ENCODE measurements at places on chromosomes 5 and 9. TPM values are rescaled to one million over a fixed set of nuclear protein-coding genes. Genes with fewer than 3 reads are reported as not detected.

Gene TUSC1
- total RNA-seq: 0.12 TPM

Gene FOXD4
- not detected for total RNA-seq

Gene IFNK
- not detected for total RNA-seq

DNA sequence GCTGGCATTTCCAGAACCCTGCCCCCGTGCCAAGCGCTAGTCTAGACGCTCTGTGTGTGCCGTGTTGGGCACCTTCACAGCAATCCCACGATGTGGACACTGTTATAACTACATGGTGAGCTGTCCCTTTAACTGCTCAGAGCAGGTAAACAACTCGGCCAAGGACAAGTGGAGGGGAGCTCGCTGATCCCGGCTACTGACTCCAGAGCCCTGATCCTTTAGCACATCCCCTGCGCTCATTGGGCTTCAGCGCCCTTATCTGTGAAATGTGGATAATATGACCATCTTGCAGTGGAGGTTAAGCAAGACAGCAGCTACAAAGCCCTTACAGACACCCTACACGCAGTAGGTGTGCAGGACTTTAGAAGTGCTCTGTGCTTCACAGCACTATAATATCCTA, 16.5 kb downstream of the ORM2 start:
- H3K27me3 ChIP-seq: no peaks in the 10 kb centered on the region
- H3K27ac ChIP-seq: no peak overlapping the region
- no peak overlapping the region for H3K4me3 ChIP-seq
- peaks cover 39% of the 10 kb centered on the region for H3K4me1 ChIP-seq
- H3K36me3 ChIP-seq: peaks cover 28% of the 10 kb centered on the region
- no peak for DNase-seq

DNA sequence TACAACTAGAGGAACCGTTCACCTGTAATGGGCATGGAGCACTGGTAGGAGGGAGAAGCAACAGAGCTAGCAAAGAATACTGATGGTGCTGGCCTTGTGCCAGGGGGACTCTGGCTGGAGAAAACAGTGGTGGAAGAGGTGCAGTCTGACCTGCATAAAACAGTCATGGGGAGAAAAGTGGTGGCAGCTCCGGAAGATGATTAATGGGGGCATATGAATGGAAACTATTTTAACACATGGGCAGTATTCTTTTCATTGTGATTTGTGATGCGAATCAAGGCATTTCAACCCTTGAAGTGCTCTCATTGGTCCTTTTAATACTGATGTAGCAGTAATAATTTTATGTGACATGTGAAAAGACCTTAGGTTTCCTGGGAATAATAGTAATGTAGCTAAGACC, 219.6 kb downstream of the ADAMTS6 start:
- H3K4me3 ChIP-seq: no peak overlapping the region
- H3K36me3 ChIP-seq: no peaks in the 10 kb centered on the region
- DNase-seq: no peak
- no peaks in the 10 kb centered on the region for H3K4me1 ChIP-seq
- no peaks in the 10 kb centered on the region for H3K27me3 ChIP-seq

DNA sequence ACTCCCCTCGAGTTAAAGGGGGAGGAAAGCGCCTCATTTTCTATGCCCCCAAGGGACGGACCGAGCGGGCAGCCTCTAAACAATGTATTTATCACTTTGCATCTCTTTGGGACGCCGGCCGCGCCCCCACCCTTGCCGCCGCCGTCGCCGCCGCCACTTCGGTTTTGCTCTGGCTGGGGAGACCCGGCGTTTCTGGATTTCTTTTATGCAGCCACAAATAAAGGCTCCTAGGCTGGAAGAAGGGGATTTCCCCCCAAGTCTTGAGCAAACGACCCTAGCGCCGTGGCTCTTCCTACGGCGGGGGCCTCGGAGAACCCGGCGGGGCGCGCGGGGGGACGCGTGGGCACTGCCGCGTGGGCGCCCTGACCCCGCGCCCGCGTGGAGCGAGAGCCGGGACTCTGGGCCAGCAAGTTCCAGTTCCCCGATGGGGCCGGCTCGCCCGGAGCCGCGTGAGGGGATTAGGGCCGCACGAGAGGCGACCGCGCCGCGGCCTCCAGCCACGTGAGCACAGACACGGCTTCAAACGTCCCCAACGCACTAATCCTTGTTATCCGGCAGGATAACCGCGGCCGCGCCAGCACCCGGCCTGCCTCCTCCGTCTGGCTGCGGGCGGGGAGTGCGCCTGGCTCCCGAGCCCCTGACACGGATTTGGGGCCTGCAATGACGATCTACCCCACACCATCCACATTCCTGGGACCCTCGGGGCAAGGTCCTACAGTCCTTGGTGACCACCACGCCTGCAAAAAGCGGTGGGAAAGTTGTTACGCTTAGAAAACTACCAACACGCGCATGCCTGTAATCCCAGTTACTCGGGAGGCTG, 7.9 kb upstream of the NEUROG1 start:
- no peak overlapping the region for H3K27ac ChIP-seq
- no peak for DNase-seq
- H3K4me3 ChIP-seq: peak overlapping the region; percentile 69

GRCh38 chr9:122579874-122580273, 3.3 kb downstream of the OR1L8 start:
- peaks cover 3% of the 10 kb centered on the region for H3K27me3 ChIP-seq
- H3K27ac ChIP-seq: no peak overlapping the region
- H3K4me3 ChIP-seq: no peak overlapping the region
- H3K4me1 ChIP-seq: no peaks in the 10 kb centered on the region
- no peak for DNase-seq

- no peak overlapping the region for H3K4me3 ChIP-seq
- DNase-seq: no peak
- no peaks in the 10 kb centered on the region for H3K36me3 ChIP-seq
- H3K27ac ChIP-seq: no peak overlapping the region
- H3K4me1 ChIP-seq: no peaks in the 10 kb centered on the region
- H3K27me3 ChIP-seq: no peaks in the 10 kb centered on the region
Measured at GRCh38 chr5:75640826-75641225, 29.6 kb downstream of the ANKDD1B start.

GRCh38 chr5:78972654-78973428, 12.3 kb downstream of the ARSB start:
- H3K27me3 ChIP-seq: no peaks in the 10 kb centered on the region
- no peaks in the 10 kb centered on the region for H3K36me3 ChIP-seq
- H3K4me1 ChIP-seq: no peaks in the 10 kb centered on the region
- DNase-seq: no peak
- H3K27ac ChIP-seq: no peak overlapping the region

DNA sequence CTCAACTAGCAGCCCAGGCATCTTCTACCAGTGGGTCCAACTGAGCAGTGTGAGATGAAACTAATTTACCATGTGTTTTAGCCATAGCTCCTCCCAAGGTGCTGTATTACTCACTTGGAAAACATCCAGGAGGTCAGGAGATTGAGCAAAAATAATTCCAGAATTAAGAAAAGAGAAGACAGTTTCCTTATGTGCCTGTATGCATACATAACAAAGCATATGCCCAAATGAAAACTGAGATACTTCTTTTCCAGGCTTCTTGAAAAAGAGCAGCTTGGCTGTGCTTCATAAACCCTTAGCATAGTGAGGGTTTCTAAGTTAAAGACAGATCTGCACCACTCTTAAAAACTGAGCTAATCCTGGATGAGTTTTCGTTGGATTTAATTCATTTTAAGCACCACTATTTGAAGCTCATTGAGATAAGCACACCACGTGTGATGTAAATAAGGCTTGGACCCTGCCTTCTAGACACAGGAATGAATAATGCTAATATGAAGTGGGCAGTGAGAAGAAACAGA, 119.4 kb downstream of the ADAMTS12 start:
- no peak overlapping the region for H3K27ac ChIP-seq
- no peak overlapping the region for H3K4me3 ChIP-seq
- no peaks in the 10 kb centered on the region for H3K4me1 ChIP-seq
- DNase-seq: no peak

- no peaks in the 10 kb centered on the region for H3K27me3 ChIP-seq
- H3K4me1 ChIP-seq: no peaks in the 10 kb centered on the region
- H3K27ac ChIP-seq: no peak overlapping the region
- DNase-seq: no peak
- H3K36me3 ChIP-seq: no peaks in the 10 kb centered on the region
Measured at GRCh38 chr5:52859628-52860027, 71.9 kb downstream of the ITGA1 start.

Gene OGN
- total RNA-seq: 0.25 TPM

DNA sequence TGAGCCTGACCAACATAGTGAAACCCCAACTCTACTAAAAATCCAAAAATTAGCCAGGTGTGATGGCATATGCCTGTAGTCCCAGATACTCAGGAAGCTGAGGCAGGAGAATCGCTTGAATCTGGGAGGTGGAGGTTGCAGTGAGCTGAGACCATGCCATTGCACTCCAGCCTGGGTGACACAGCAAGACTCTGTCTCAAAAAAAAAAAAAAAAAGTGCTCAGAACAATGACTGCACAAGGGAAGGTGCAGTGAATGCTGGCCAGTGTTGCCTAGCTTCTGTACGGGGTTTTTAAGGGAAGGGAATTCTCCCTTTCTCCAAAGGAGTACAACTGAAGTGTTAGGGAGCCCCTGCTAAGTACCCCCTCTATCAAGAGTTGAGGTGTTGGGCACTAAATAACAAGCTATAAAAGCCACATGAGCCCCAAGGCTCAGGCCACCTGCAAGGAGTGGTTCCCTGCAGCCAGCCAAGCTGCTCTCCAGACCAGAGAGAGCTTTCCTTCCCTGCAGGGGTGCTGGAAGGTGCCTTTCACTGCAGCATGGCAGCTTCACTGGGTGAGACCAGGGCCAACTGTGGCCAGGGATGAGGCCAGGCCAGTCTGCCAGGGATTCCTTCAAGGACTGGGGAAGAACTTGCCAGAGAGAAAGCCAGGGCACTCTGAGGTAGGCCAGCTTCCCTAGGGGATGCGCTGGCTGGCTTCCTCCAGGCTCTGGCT, 14.8 kb downstream of the GADD45G start:
- peaks cover 33% of the 10 kb centered on the region for H3K27me3 ChIP-seq
- H3K36me3 ChIP-seq: no peaks in the 10 kb centered on the region
- no peak overlapping the region for H3K27ac ChIP-seq
- no peak overlapping the region for H3K4me3 ChIP-seq
- no peak for DNase-seq

Gene PAX5
- 1.7 TPM for total RNA-seq

DNA sequence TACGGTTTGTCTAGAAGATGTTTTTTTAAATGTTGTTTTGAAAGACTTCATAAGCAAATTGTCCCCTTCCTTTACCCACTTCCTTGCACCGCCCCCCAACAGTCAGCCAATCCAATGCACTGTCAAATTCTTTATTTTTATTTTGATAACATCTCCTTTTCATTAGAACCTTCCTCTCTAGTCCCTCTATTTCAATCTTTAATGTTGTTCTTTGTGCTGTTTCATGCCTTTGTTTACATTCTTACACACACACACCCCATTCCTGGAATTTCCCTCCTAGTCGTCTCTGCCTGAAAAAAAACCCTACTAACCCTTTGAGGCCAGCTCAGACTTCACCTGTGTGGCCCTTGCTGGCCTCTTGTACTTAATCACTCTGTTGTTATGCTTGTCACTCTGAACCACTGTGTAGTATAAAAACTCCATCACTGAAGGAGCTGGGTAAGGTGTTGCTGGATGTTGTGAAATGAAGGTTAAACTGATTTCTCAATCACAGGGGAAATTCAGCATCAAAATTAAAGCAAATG, 133.4 kb downstream of the UGCG start:
- DNase-seq: no peak
- no peaks in the 10 kb centered on the region for H3K27me3 ChIP-seq
- H3K36me3 ChIP-seq: no peaks in the 10 kb centered on the region
- no peak overlapping the region for H3K27ac ChIP-seq

DNA sequence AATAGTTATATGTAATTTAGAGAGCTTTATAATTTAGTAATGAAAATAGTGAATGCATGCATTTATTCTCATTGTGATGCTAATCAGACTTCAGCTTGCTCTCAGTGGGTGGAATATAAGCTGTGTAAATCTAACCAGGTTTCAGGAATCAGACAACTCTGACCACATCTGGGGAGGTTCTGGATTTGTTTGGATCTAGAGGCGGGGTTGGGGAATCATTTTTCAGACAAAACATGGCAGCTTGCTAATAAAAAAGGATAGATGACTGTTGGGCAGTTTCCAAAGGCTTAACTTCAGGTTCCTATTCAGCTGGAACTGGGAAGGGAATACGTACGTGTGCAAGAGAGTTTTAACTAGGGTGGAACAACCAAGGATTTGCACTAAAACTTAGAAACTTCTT, 43.2 kb upstream of the MAMDC2 start:
- DNase-seq: no peak
- H3K4me1 ChIP-seq: no peaks in the 10 kb centered on the region
- H3K36me3 ChIP-seq: no peaks in the 10 kb centered on the region
- H3K4me3 ChIP-seq: no peak overlapping the region
- no peak overlapping the region for H3K27ac ChIP-seq
- H3K27me3 ChIP-seq: no peaks in the 10 kb centered on the region

DNA sequence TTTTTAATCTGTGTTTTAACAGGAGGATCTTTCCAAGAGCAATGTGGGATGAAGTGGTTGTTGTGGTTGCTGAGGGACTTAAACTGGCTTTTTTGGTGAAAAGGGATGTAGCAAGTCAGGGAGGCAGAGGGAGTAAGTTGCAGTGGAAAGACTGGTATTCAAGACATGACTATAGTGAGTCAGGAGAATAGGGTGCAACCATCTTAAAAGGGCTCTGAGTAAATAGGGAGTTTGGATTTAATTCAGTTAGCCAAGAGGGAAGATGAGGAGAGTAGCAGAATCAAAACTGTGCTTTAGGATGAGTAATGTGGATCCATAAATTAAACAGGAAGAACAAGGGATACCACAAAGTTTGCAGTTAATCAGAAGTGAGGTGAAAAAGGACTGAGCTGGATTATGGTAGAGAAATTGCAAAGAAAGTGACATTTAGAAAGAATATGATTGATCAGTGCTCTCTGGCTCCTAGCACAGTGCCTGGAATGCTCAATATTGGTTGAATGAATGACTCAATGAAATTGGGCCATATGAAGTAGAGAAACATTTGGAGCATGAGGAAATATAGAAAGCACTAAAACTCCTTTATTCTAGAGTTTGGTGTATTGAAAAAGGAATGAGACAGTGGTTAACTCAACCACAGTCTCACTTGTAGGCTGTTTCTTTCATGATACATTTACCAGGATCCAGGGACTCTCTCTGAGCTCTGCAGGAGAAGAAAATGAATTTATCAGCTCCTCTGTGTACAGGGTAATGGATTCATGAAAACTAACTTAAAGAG, 5.1 kb downstream of the POLR3G start:
- no peaks in the 10 kb centered on the region for H3K36me3 ChIP-seq
- H3K4me3 ChIP-seq: no peak overlapping the region
- DNase-seq: no peak

Gene QRFP
- not detected for total RNA-seq

DNA sequence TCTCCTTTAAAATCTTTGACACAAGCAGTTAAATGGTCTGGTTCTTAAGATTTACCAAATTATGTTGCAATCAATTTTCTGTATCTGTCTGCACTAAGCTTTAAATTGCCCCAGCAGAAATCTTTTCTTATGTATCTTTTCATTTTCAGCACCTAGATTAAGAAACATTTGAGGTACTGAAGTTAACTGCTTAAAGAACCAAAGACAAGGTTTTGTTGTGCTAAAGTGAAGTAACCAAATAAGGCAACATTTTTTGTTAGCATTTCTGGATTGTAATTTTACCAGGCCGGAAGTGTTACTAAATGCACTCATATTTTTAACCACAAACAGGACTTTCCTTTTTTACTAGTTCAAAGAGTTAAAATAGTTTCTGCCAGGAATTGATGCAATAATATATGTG, 24.1 kb upstream of the MTAP start:
- H3K36me3 ChIP-seq: no peaks in the 10 kb centered on the region
- no peak overlapping the region for H3K27ac ChIP-seq
- H3K4me1 ChIP-seq: peaks cover 15% of the 10 kb centered on the region
- no peak overlapping the region for H3K4me3 ChIP-seq
- DNase-seq: no peak
